Left ventricle myocardium inferior (tissue), 1 donor: ENCODE measurements at places on chromosomes 2 and 18.

- DNase-seq: no peak
These were observed 116.8 kb upstream of the ALPP start for GRCh38 chr2:232261776-232262175.

GRCh38 chr2:14520385-14520945 is 112.1 kb upstream of the LRATD1 start:
- DNase-seq: no peak

DNA sequence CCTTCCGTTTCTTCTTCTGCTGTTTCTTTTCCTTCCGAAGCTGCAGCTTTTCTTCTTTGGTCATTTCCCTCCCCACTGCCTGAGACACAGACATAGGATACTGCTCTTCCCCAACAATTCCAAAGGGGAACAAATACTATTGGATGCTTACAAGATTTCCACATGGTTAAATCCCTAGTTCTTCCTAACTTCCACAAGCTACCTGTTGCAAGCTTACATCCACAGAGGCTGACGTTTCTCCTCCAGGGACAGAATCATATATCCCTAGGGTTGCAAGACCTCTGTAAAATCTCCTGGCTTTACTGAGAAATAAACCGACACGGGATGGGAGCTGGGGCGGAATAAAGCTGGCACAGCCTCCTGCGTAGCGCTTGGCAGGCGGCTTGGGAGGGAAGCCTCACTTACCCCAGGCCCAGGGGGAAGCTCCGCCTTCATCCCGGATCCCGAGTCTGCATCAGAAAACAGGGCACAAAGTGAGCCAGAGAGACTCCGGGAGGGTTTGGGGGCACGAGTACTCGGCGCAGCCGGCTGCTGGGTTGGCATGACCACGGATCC is 590 bp downstream of the EIF2B4 start:
- peak; percentile 64 for DNase-seq

DNA sequence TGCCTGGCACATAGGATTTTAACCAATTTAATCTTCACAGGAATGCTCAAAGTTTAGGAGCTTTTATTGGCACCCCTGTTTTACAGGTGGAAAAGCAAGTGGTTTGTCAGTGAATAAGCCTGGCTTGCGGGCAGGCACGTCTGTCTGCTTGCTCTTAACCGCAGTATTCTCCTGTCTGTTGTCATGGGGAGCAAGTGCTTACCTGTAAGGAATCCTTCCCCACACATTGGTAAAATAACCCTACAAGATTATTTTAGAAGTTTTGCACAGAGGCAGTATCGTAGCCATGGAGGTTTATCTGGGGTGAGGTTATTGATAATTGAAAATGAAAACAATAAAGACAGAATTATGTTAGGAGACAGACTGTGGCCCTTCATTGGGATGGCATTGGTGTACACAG is 174.9 kb downstream of the AGAP1 start:
- DNase-seq: no peak

- no peak for DNase-seq
These were observed 171.8 kb upstream of the SPRED2 start for GRCh38 chr2:65604246-65604645.
